Putamen (tissue), 1 donor: ENCODE measurements at places on chromosomes 3 and 15.

GRCh38 chr3:133924041-133924440, 28.4 kb upstream of the RAB6B start:
- DNase-seq: no peak

DNA sequence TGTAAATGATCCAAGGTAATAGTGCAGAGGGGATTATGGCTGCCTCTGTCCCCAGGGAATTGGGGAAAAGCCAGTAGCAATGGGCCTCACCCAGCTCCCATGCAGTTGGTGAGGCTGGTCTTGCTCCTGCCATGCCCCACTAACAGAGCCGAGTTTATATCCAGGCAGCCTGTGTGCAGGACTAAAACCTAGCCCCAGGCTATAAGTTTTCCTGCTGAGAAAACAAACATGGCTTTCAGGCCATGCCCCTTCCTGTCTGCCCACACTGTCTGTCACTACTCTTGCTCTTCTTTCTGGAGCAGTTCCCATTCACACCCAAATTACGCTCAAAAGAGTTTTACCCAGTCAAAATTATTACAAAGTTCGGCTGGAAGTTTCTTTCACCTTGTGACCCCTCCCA, 73.5 kb upstream of the SPATA16 start:
- DNase-seq: no peak

GRCh38 chr15:42137461-42138261, 18.8 kb downstream of the PLA2G4F start:
- no peak for DNase-seq

DNA sequence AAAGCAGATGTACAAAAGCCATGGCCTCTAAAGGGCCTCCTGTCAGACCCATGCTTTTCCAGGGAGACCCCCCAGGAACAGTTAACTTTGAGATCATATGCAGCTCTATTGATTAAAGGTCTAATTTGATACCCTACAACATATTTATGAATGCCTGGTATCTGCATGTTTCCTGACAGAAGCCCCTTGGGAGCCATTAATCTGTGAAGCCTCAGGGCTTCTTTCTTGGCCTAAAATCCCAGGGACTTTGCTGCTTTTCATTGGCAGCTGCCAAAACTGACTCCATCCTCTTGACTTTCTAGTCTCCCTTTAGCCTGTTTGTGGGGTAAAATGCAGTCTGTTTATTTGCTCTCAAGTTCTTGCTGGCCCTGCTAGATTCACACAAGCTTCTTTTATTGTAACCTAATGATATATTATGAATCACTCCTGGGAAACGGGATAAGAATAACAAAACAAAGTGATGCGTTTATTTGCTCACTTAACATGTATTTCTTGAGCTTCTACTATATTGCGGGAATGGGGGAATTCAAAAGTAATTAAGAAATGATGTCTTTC, 257.0 kb downstream of the LSAMP start:
- no peak for DNase-seq

DNA sequence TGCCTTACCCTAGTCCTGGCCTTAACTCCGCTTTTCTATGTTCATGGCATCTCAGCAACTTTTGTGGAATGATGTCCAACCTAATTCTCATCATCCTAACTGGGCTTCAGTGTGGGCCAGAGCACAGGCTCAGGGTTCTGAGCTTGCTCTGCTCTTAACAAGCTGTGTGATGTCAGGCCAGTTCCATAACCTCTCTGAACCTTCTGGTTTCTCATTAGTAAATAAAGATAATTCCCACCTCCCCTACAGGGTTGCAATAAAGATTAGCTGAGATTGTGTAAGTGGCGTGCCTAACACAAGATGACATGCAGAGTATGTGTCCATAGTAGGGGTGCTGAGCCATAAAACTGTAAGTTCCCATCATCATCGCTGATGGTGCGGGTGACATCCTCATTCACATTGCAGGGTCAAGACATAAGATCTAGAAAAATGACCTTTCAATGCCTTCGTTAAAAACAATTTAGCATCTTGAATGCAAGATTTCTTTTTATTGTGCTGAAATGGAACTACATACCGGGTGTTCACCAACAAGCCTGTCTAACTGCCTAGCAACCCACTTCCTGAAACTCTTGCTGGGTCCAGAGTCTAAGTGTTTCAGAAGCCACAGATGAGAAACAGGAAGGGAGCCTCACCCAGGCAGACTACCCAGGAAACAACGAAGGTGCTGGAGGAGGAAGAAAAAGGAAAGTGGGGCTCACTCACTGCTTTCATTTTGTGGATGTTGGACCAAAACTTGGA, 36.2 kb downstream of the CDCP1 start:
- DNase-seq: no peak

- DNase-seq: no peak
Measured at GRCh38 chr15:52104532-52105004, 8.0 kb downstream of the BCL2L10 start.

DNA sequence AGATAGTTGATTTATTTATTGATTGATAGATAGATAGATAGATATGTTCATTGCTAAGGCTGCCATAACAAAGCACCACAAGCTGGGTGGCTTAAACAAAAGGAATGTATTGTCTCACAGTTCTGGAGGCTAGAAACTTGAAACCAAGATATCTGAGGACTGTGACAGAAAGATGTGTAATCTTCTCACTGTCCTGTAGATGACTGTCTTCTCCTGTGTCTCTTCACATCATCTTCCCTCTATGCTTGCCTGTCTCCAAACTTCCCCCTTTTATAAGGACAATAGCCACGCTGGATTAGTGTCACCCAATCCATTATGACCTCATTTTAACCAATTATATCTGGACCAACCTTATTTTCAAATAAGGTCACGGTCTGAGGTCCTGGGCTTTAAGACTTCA, 40.9 kb downstream of the GNB4 start:
- DNase-seq: no peak
